ENCODE measurements at places on chromosomes 5 and 9. TPM values are rescaled to one million over a fixed set of nuclear protein-coding genes. Genes with fewer than 3 reads are reported as not detected.

GRCh38 chr5:79834098-79834753, 144.6 kb downstream of the CMYA5 start:
- H3K4me1 ChIP-seq: peaks cover 10% of the 10 kb centered on the region
- H3K27ac ChIP-seq: peak overlapping the region; percentile 58
- no peaks in the 10 kb centered on the region for H3K36me3 ChIP-seq
- no peaks in the 10 kb centered on the region for H3K27me3 ChIP-seq

- DNase-seq: no peak
- no peak overlapping the region for H3K4me3 ChIP-seq
- no peaks in the 10 kb centered on the region for H3K36me3 ChIP-seq
- H3K27me3 ChIP-seq: peaks cover 2% of the 10 kb centered on the region
- no peak overlapping the region for H3K27ac ChIP-seq
These were observed 8.8 kb upstream of the IGFBPL1 start for GRCh38 chr9:38432922-38433510.

- no peak for DNase-seq
- no peaks in the 10 kb centered on the region for H3K36me3 ChIP-seq
- H3K27ac ChIP-seq: no peak overlapping the region
- H3K27me3 ChIP-seq: no peaks in the 10 kb centered on the region
- no peak overlapping the region for H3K4me3 ChIP-seq
- H3K4me1 ChIP-seq: no peaks in the 10 kb centered on the region
These were observed 2118.6 kb upstream of the C9orf72 start for GRCh38 chr9:29691758-29692407.

CCDC192 gene
- total RNA-seq: not detected

CCL28 gene
- total RNA-seq: 111 TPM

DNA sequence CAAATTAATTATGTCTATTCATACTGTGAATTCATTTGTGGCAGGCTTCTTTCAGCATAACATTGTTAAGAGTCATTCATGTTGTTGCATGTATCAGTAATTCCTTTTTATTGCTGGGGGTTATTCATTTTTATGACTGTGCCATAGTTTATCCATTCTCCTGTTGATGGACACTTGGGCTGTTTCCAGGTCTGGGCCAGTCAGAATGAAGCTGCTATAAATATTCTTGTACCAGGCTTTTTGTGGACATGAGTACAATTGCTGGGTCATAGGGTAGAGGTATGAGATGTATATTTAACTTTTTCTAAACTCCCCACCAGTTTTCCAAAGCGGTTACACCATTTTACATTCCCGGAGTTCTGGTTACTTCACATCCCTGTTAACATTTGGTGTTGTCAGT, 13.6 kb downstream of the PRPF4 start:
- peaks cover 69% of the 10 kb centered on the region for H3K36me3 ChIP-seq
- H3K4me1 ChIP-seq: peaks cover 13% of the 10 kb centered on the region
- no peak overlapping the region for H3K4me3 ChIP-seq
- H3K27ac ChIP-seq: peak overlapping the region; percentile 23
- DNase-seq: peak; percentile 69

CARD9 gene
- total RNA-seq: 2.9 TPM

DNA sequence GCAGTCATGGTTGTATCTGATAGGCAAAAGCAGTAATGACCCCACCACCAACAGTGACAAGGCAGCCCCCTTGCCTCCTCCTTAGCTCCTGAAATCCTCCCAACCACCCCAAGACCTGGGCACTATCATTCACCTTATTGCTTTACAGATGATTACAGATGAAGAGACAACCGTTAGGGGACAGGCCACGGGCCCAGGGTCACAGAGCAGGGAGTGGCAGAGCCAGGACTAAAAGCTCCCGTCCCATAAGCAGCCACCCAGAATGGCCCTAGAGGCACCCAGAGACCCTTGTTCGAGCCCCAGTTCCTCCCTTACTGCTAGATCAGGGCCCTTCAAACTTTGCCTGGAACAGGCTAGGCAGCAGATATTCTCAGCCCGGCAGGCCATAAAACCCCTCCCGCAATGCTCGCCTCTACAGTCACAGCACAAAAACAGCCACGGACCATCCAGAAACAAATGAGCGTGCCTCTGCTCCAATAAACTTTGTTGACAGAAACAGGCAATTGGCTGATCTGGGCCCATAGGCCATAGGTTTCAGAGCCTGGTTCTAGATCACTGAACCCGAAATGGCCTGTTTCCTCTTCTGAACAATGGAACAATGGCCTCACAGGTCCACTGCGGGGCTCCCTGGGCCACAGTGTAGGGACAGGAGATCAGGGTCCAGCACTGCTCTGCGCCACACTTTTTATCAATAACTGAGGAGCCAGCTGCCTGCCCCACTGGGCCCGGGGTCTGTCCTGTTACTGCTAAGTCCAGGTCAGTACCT, 67.0 kb downstream of the LRSAM1 start:
- no peak for DNase-seq
- no peaks in the 10 kb centered on the region for H3K27me3 ChIP-seq
- peaks cover 32% of the 10 kb centered on the region for H3K36me3 ChIP-seq
- no peak overlapping the region for H3K4me3 ChIP-seq
- peak overlapping the region; percentile 79 for H3K27ac ChIP-seq

DNA sequence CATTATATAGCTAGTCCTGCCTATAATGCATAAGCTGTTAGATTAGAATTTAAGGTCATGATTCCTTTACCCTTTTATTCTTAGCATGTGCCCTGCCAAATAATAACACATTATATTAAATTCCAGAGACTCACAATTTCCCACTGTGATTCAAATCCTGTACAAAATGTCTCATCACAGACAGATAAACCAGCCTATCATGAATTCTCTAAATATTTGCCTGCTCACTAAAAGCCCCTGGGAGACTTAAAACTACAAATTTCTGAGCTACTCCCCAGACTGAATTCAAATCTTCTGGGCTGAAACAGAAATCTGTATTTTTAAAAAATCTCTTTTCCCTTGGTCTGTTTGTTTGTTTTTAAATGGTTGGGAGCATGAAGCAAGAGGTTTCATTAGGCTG, 32.7 kb downstream of the GAPT start:
- H3K27me3 ChIP-seq: no peaks in the 10 kb centered on the region
- H3K4me1 ChIP-seq: no peaks in the 10 kb centered on the region
- no peak overlapping the region for H3K27ac ChIP-seq
- H3K36me3 ChIP-seq: no peaks in the 10 kb centered on the region
- H3K4me3 ChIP-seq: no peak overlapping the region

SRD5A1 gene
- 11.1 TPM for total RNA-seq

- no peak overlapping the region for H3K27ac ChIP-seq
- H3K4me3 ChIP-seq: no peak overlapping the region
- no peaks in the 10 kb centered on the region for H3K36me3 ChIP-seq
These were observed 8.2 kb downstream of the PBX3 start for GRCh38 chr9:125755340-125755739.
